ENCODE measurements at places on chromosomes 12 and 14.

GRCh38 chr12:67909091-67909531 lies 80.1 kb upstream of the IFNG-AS1 start:
- no peak for DNase-seq

GRCh38 chr12:100490056-100490455 lies 16.4 kb downstream of the NR1H4 start:
- DNase-seq = no peak

GRCh38 chr12:57940915-57941164 lies 527 bp upstream of the ATP23 start:
- DNase-seq = no peak

DNA sequence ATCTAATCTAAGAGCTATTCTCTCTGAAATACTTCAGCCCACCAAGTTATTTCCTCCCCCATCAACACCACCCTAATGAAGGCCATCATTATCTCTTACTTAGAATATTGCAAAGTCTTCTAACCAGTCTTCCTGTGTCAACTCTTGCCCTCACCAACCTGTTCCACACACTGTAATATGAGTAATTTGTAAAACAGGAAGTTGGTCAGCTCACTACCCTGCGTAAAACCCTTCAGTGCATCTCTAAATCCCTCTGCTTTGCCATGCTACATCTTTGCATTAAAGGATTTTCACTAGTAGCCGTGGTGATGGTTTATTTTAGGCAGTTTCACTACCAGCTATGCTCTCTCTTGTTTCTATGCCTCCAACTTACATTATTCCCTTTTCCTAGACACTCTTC lies 70.0 kb downstream of the KIF21A start:
- DNase-seq = peak; percentile 86

- no peak for DNase-seq
Observed at GRCh38 chr12:94962670-94963069, 40.8 kb downstream of the NDUFA12 start.

DNA sequence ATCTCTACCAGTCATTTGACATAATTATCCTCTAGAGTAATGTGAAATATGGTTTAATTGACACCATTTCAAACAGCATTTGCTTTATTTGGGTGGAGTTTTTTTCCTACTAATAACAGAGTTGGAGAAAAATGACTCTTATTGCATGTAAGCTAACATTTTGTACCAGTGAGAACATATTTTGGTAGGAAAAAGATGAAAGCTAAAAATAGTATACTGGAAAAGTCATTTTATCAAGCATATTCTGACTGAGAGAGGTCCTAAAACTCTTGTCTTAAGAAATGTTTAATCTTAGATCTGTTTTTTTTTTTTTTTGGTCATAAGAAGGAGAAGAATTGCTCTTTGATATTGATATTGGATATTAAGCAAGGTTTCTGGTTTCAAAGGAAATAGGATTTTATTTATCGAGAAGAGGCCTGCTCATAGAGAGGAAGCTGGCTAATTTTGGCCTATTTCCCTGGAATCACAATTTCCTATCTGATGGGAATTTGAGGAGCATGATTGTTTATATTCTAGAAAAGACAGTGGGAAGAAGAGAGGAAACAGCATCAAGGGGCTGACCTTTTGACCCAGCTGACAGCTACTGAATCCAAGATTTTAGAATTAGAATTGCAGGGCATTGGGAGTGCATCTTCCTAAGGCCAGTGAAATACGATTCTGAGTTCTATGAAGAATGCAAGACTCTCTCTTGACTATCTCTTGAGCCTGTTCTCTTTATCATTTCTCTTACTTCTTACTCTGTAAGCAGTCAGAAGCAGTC lies 19.4 kb downstream of the OTOGL start:
- DNase-seq = no peak

- peak; percentile 63 for DNase-seq
Observed at GRCh38 chr12:27635349-27635972, 60.8 kb upstream of the REP15 start.

GRCh38 chr14:83133981-83134645 lies 1600.5 kb upstream of the SEL1L start:
- peak; percentile 68 for DNase-seq

DNA sequence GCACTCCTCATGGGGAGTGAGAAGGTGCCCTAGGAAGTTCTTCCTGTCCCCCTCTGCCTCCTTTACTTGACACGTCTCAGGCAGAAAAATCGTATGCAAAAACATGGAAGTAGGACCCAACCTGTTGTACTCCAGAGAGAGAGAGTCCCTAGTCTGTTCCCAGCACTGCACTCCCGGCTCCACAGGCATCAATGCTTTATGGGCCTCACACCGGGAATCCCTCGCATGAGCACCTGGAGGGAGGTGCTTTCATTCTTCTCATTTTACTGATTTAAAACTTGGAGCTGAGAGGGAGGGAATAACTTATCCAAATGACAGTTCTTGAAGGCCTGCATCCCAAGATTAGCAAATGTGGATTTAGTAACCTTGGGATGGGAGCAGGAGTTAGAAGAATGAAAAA lies 1101.4 kb downstream of the BCL11B start:
- DNase-seq = no peak

GRCh38 chr12:90510948-90511347 lies 444.0 kb downstream of the CCER1 start:
- peak; percentile 76 for DNase-seq

DNA sequence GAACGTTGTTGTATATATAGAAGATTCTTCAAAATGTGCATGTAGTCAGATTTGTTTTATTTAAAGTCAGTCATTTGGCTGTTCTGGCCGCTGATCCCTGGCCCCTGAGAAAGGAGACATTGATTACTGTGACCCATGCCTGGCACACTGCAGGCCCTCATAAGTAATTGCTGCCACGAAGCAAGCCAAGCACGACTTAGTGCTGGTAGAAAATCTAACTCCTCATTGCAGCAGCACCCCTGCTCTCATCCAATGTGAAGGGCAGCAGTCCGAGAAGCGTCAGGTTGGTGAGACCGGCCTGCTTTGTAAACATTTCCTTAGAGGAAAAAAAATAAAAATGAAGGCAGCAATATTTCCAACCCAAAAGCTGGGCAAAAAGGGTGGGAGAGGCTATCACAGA lies 22.8 kb upstream of the TMTC2 start:
- no peak for DNase-seq

DNA sequence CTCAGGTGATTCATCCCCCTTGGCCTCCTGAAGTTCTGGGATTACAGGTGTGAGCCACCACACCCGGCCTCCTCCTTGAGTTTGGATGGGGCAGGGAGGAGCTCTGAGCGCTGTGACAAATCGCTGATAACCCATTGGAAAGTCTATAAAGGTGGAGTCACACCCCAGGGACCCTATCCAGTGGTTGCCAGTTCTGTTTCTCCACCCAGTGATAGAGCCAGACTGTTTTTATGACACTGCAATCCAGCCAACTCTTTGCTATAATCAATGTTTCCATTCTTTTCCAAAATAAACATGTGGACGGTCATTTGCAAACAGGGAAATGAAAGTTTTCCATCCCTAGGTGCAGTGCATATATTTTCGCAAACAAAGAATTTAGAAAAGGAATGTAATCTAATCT lies 142.0 kb upstream of the PELI2 start:
- DNase-seq = no peak

GRCh38 chr12:4240161-4240783 lies 33.3 kb upstream of the CCND2 start:
- no peak for DNase-seq

GRCh38 chr12:12499909-12500604 lies 62.6 kb downstream of the DUSP16 start:
- DNase-seq = no peak

DNA sequence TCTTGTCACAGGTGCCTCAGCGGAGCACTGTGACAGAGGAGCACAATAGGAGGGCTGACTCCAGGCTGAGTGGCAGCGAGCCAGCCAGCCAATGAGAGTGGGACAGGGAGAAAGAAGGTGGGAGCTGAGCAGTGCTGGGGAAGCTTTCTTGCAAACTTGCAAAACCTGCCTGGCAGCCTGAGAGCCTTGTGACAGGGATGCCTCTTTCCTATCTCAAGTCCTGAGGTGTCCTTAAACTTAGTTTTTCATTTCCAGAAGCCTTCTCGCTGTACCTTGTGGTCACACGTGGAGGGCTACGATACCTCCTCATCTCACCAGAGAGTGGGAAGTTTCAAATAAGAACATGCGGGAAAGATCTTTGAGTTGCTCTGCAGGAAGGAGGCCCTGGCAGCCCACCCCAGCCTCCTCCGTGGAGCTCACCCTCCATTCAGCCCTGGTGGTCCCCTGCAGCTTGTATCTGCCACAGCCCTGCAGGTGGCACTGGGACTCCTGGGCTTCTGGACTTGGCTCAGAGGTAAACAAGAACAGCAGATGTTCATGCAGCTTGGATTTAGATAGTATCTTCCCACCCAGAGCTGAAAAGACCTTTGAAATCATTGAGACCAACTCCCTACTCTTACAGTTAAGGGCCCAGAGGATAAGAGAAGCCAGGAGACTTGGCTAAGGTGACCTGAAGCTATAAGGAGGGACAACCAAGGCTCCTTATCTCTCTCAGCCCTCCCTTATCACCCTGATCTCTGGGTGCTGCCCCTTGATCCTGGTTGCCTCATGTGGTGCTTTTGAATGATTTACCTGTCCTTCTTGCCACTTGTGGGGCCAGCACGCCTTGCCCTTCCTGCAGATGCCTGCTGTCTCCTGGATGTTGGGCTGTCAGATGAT lies 153.5 kb upstream of the MAX start:
- no peak for DNase-seq

DNA sequence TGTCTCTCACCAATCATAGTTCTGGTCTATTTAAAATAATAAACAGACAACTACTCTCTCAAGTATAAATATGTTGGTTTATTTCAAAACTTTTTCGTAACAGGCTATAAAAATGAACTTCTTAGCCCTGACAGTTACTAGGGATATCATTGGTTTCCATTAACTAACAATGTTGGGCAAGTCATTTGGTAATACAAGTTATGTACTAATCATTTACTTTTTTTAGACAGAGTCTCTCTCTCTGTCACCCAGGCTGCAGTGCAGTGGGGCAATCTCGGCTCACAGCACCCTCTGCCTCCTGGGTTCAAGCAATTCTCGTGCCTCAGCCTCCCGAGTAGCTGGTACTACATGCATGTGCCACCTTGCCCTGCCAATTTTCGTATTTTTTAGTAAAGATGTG lies 14.6 kb upstream of the KANSL2 start:
- DNase-seq = peak; percentile 27

- no peak for DNase-seq
Observed at GRCh38 chr14:104678346-104678745, 11.1 kb upstream of the INF2 start.

GRCh38 chr14:43308421-43309110 lies 1198.5 kb downstream of the FSCB start:
- DNase-seq = no peak

DNA sequence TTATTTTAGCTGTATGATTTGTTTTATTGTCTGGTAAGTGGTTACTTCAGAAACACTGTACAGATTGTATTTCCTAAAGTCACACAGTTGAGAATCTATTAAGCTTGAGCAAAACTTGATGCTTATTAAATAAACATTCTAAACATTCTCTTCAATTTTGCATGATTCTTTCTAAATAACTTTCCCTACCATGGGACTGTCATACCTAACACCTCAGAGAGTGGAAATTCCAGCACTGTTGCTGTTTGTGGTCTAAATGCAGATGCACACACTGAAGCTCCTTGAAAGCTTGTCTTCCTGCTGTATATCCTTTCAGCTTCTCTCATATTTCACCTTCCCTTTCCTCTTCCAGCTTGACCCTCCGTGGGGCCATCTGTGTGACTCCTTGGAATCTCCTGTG lies 392.0 kb downstream of the LRIG3 start:
- DNase-seq = no peak

DNA sequence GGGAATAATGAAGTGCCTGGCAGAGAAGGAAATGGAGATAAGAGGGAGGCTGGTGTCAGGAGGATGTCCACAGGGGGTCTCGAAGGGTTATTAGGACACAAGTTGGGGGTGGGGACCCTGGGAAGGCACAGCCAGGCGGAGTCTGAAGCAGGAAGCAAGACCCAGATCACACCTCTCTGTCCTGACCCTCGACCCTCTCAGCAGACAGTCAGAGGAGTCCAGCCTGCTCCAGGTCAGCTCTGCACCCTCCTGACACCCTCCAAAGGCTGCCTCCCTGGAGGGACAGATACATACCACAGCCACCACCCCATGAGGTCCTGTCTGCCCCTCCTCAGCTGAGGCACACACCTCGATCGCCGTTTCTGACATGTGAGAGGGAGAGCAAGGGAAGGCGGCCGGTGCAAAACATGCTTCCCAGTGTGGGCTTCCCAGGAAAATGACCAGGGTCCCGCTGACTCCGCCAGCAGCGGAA lies 9.0 kb downstream of the BCL11B start:
- DNase-seq = no peak

- DNase-seq = no peak
Observed at GRCh38 chr14:97944380-97944779, 1147.2 kb downstream of the VRK1 start.

DNA sequence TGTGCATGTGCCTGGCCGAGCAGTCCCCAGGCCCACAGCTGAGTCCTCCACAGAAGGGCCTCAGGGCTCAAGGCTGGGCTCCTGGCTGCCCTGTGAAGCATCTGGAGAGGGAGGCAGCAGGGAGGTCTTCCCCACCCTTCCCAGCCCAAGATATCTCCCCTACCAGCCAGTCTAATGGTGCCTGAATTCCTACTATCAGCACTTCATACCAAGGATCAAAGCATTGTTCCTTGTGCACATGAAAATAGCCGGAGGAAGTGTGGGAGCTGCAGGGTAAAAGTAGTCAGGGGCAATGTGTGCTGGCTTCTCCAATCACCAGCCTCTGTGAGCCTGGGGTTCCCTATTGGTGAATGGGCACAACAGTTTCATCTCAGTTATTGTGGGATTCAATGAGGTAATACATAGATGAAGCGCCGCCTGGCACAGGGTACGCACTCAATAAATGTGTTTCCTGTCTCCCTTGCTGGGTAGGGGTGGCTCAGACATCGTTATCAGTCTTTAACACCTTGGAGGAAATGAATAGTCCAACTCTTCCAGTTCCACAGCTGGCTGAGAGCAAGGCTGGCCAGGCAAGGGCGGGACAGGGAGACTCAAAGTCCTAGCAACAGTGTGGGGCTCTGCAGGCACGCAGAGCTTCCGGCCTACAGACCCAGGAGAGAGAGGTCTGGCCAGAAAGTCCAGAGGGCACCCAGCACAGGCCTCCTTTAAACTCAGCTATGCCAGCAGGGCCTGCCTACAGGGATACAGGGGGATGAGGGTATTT lies 39.1 kb upstream of the PNMA1 start:
- DNase-seq = peak; percentile 68

- DNase-seq = no peak
Observed at GRCh38 chr12:47850153-47851084, 30.7 kb upstream of the HDAC7 start.

- no peak for DNase-seq
Observed at GRCh38 chr12:53498235-53498630, 1.0 kb downstream of the MAP3K12 start.

DNA sequence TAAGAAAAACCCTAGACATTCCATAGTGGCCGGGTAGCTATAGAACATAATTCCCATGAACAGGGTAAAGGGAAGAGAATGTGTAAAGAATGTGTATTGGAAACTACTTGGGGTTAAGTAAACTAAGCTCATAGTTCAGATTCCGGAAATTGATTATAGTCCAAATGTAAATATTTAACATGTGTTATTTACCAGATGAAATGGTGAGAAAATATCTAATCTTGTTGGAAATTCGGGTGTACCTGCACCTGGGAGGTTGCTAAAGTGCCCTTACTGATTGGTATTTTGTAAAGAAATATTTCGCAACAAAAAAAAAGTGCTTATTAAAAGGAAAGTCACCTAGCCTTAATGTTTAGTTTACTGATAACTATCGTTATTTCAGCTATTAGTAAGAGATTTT lies 14.4 kb downstream of the RASSF9 start:
- no peak for DNase-seq
